Left renal cortex interstitium (tissue), 4 donors: ENCODE measurements at places on chromosomes 6 and 20.
A peak's percentile ranks its signal among the peaks of the same experiment; 100 is the strongest.

- no peak for DNase-seq
These were observed 211.9 kb downstream of the ZNF217 start for GRCh38 chr20:53381568-53382262.

GRCh38 chr6:32947552-32948465 is 5.1 kb downstream of the HLA-DMA start:
- DNase-seq = no peak

DNA sequence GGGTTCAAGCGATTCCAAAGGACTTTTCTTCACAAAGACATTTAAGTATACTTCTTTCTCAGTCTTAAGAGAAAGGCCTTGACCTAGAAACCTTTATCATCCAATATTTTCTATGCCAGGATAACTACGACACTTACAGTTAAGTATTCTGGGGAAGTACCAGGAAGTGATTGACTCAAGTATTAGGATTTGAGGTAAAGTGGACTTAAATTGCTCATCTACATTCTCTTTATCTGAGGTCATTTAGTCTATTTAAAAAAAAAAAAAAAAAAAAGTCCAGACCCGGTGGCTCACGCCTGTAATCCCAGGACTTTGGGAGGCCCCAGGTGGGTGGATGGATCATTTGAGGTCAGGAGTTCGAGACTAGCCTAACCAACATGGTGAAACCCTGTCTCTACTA is 114.7 kb downstream of the ZFAND3 start:
- DNase-seq = no peak

DNA sequence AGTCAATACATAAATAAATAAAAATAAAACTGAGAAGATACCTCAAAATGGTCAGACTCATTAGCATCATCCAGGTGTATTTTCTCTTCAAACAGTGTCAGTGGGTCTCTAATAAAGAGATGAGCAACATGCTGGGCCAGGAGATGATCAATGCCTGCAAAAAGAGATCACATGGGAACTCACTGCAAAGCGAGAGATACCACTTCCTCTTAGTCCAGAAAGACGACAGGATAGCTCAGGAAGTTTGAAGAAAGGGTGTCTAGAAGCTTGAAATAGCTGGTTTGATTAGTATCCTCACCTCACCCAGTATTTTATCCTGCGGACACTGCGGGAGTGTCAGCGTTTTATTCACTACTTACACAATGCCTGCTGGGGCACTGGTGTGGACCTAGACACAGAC is 38.0 kb downstream of the GCLC start:
- DNase-seq = no peak

DNA sequence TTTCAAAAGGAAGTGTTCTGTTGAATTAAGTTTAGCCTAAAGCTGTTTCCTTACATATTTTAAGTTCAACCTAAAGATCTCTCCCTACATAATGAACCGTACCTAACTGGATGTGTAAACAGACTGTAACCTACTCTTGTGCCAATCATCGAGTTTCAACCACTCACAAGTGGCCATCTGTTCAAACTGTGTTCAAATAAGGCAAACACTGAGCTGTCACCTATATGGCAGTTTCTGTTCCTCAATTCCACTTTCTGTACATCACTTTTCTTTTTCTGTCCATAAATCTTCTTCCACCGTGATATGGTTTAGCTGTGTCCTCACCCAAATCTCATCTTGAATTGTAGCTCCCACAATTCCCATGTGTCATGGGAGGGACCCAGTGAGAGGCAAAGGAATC is 428.6 kb downstream of the HACE1 start:
- no peak for DNase-seq

- no peak for DNase-seq
These were observed 129.1 kb downstream of the PREX1 start for GRCh38 chr20:48698507-48699267.

DNA sequence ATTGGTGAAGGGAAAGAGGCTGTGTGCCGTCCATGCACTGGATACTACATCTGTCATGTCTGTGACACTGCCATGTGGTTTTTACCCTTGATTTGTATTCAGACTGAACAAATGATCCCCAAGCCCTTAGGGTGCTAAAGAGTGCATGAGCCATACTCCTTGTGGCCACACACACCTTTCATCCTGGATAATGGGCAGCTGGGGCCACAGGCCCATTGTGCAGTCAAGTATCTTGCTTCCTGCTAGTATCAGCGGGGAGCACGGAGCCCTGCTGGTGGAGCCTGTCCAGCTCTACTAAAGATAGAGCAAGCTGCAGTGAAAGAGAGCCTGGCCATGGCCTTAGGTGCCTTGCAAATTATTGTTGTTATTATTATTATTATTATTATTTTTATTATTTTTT is 75.1 kb downstream of the SLX4IP start:
- no peak for DNase-seq

DNA sequence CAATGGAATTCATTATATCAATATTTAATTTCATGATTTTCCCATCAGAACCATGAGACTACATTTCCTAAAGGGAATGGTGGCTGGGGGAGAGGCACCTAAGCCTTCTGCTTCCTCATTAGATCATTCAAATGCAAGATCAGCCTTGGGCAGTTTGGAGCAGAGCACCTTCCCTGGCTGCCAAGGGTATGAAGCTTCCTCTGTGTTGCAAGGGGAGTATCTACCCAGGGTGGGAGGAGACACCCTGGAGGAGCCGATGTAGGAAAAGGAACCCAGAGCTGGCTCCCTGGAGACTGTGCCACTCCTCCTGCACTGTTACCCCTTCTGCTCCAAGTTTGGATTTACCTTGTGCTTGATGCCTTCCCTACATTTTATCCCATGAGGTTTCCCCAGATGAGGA is 299.7 kb upstream of the PRDM1 start:
- DNase-seq = no peak

DNA sequence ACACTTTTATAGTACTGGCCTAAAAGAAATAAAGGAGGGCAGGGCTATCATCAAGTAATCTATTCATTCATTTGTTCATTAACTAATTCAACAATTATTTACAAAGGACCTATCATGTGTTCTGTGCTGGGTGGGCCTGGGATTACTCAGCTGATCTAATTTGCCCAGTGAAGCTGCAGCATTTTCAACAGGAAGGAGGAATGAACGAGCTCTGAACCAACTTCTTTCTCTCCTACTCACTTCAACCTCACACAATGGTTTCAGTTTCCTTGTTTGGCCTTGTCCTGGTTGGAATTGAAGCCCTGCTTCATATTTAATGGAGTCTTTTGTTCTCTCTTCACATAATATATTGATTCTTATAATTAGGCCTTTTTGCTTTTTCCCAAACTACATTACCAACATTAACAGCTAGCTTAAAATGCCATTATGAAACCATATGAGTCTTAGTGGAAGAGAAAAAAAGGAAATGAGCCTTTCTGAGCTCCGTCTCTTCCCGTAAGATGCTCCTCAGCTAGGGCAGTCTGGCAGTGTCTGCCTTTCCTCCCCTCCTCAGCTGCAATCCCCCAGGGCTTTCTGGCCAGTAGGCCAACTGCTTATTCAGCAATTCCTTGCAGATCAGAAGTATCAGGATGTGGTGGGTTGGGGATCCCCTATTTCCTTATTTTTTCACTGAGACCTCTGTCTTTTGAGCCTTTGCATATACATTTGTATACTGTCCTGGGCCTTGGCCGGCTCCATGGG is 79.4 kb upstream of the NRN1 start:
- no peak for DNase-seq

DNA sequence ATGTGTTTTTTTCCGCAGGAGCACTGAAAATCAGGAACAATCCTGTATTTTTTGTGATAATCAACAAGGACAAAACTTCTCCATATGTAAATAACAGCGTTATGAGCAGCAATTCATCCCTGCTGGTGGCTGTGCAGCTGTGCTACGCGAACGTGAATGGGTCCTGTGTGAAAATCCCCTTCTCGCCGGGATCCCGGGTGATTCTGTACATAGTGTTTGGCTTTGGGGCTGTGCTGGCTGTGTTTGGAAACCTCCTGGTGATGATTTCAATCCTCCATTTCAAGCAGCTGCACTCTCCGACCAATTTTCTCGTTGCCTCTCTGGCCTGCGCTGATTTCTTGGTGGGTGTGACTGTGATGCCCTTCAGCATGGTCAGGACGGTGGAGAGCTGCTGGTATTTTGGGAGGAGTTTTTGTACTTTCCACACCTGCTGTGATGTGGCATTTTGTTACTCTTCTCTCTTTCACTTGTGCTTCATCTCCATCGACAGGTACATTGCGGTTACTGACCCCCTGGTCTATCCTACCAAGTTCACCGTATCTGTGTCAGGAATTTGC is at the start of gene TAAR6:
Gene TAAR6, plus strand, starts transcription at position 102 of the 557 bp plus-strand sequence. Its CDS starts 0 bp downstream, at position 102.
- no peak for DNase-seq

- DNase-seq = no peak
These were observed 717.8 kb downstream of the EPM2A start for GRCh38 chr6:145017516-145017915.

DNA sequence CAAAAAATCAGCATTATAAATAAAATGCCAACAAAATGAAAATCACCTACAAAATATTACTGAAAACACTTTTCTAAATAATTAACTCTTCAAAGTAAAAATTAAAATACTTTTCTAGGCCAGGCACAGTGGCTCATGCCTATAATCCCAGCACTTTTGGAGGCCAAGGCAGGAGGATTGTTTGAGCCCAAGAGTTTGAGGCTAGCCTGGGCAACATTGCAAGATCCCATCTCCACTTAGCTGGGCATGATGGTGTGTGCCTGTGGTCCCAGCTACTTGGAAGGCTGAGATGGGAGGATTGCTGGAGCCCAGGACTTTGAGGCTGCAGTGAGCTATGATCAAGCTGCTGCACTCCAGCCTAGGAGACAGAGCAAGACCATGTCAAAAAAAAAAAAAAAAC is 6.4 kb downstream of the SERPINB9 start:
- DNase-seq = no peak

- no peak for DNase-seq
These were observed 160.8 kb upstream of the QKI start for GRCh38 chr6:163253556-163254213.

GRCh38 chr20:56166781-56167465 is 81.6 kb upstream of the MC3R start:
- no peak for DNase-seq

GRCh38 chr6:9825526-9825925 is 589.3 kb downstream of the TFAP2A start:
- DNase-seq = no peak

DNA sequence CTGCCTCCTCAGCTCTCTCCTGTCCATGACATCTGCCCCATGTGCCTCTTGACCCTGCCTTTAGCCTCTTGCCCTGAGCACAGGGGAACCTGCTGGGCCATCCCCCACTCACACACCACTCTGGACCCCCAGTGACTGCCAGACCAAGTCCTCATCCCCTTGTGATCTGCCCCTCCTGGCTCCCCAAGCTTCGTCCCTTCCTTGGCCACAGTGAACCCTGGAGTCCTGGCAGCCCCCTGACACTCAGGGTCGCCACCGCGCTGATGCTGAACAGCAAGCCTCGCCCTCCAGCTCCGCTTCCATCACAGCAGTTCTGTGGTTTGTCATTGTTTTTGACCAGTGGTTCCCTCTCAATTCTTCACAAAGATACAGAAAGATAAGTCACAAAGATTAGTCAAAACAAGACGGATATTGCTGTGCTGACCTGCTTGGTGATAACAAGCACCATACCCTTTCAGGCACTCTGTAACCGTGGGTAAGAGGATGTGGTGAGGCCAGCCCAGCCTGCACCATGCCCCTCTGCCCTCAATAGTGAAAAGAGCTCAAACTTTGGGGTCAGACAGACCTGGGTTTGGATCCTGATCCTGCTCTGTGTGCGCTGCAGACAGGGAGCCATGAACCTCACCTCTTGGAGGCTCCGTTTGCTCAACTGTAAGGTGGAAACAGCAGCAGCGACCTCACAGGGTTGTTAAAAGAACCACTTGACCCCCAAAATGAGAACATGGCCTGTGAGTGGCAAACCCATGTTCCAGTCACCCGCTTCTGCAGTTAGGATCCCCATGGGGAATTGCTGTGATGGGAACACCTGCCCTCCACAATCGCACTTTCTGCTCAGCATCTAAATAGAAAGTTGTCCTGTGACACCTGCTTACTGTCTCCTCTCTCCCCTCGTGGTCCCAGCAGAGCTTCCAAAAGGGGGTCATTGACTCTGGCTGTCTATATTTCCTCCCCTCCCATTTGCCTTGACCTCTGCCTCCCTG is 114.5 kb downstream of the TOX2 start:
- DNase-seq = no peak

- no peak for DNase-seq
These were observed 75.7 kb upstream of the QKI start for GRCh38 chr6:163338671-163339405.

DNA sequence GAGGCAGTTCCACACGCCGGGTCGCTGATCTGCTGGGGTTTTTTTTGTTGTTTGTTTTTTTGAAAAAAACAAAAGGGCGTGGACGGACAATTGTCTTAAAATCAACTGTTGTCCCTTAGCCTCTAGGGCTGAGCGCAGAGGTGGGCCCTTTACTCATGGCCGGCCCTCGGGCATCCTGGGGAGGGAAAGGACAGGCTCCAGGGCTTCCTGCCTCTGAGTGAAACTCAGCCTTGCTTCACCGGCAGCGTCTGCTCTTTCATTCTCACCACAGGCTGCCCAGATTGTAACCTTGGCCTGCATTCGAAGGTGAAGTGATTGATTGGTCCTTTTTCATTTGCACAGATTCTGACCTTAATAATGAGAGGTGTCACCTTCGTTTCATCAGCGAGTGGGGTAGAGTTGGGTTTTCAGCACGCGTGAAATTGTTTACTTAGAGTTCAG is 797 bp downstream of the SMIM13 start:
- peak; percentile 21 for DNase-seq

GRCh38 chr6:27059621-27060425 is 187.7 kb upstream of the PRSS16 start:
- DNase-seq = no peak

DNA sequence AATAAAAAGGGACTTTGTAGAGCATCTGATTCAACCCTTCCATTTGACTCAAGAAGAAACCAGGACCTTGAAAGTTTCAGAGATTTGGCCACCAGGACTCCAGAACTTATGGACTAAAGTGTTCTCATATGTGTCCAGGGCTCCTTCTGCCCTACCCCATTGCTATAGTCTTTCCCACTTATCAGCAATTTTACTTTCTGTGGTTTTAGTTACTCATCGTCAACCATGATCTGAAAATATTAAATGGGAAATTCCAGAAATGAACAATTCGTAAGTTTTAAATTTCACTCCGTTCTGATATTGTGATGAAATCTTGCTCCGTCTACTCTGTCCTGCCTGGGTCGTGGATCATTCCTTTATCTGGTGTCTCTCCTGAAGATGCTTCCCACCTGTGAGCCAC is 259.8 kb downstream of the PHACTR1 start:
- DNase-seq = no peak

- no peak for DNase-seq
These were observed 333.2 kb downstream of the RIMS1 start for GRCh38 chr6:72219536-72219935.

DNA sequence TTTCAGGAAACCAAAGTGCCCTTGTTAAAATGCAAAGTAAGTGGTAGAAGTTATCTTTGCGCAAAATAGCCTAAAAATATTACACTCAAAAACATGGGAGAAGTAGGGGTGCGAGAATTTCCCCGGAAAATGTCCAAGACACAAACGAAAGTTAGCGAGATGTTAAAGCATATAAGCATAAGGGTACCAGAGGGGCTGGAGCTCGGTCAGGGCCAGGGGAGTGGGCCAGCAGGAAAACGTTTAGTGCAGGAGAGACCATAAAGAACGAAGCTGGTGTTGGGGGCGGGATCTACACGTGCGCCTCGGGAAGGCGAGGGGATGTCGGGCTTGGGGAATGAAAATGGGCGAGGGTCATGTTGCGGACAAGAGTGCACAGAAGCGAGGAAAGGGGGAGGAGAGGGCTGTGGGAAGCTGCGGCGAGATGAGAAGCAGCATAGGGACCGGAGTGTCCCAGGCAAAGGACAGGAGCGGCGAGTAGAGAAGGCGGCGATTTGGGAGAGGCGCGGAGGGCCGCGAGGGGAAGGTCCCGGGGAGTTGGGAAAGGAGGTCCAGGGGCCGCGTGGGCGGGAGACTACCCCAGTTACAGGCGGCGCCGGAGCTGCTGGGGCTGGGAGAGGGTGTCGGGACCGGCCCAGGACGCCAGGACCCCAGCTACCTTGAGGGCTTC is 600 bp downstream of the XPO5 start:
- no peak for DNase-seq
